ENCODE measurements at places on chromosomes 4 and X. TPM values are rescaled to one million over a fixed set of nuclear protein-coding genes. Genes with fewer than 3 reads are reported as not detected.

- DNase-seq = no peak
Measured at GRCh38 chrX:138492371-138492770, 219.1 kb downstream of the FGF13 start.

CACNA1F gene
- not detected for total RNA-seq

- peak; percentile 25 for DNase-seq
Measured at GRCh38 chrX:155767051-155767875, 113.9 kb upstream of the VAMP7 start.

GPR78 gene
- not detected for total RNA-seq

DNA sequence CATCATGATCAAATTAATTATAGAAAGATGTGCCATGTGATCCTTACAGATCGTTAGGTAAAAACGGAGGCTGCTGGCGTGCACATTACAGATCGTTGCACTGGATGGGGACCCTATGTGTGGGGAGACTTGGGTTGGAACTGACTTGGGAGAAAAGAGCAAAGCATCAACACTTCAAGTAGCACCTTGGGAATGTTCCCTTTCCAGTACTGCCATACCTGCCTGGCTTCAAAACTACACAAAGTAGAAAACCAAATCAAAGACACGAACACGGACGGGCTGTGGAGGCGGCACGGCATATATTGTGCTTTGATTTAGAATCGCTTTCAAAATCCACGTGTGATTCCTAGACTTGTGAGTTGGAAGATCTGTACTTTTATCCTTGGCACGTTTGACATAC, 898 bp downstream of the CMC4 start:
- no peak for DNase-seq

GRCh38 chr4:87188932-87189331, 31.5 kb downstream of the KLHL8 start:
- no peak for DNase-seq

NUP62CL gene
- 0.16 TPM for total RNA-seq

EXOC1L gene
- total RNA-seq = not detected

GRCh38 chr4:94576210-94576609, 124.5 kb downstream of the PDLIM5 start:
- DNase-seq = no peak

DNA sequence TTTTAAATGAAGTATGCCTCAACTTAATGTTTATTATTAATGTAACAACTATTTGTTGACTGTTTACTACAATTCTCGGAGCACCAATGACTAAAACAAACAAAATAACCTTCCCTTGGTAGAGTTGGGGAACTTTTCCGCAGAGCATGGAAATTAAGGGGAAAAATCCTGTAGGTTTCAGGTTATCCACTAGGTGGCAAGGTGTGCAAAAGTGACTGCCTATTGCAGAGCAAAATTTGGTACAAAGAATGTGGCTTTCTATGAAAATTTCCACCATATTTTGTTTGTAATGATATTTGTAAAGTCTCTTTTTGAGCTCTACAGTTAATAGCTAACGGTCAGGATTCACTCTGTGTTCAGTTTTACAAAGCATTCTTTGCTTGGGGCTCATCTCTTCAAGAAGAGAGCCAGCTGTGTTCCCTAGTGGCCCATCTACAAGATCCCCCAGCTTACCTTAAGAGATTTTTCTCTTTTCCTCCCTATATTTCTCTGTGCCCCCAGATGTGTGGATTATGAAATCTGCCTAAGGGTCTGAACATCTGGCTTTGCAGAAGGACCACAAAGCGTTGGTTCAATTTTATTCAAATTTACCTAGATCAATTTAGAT, 61.1 kb downstream of the FBXO8 start:
- DNase-seq = no peak

DNAAF6 gene
- not detected for total RNA-seq

DNA sequence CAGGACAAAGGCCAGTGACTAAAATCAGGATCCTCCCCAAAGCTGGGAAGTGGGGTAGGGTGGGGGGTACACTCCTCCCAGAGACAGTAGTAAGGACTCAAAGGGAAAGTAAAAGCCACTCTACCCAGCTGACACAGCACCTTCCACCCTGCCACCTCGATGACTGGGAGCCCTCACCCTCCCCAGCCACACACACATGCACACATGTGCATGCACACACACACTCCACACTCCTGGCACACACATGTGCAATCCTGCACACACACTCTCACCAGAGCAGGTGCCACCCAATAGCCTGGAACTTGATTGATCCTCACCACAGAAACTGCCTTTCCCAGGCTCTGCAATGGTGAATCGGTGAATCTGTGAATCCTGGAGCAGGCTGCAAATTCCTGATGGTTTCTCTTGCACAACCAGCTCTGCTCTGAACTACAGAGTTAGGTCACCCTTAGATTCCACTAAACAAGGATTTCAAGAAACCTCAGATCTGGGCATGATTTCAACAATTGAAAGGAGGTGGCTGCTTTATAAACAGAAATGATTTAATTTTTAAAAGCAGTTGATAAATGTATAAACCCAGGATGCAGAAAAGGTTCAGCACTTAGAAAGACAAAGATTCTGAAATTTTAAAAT, 21.5 kb downstream of the AMOT start:
- no peak for DNase-seq

ZFP92 gene
- 1.9 TPM for total RNA-seq

- DNase-seq = peak; percentile 7
Measured at GRCh38 chrX:13239272-13239671, 80.6 kb downstream of the ATXN3L start.

GRCh38 chr4:100162027-100162685, 28.1 kb downstream of the DDIT4L start:
- DNase-seq = no peak

ARMCX4 gene
- 14.5 TPM for total RNA-seq

GRCh38 chrX:34768290-34768689, 111.2 kb upstream of the TMEM47 start:
- DNase-seq = no peak

- no peak for DNase-seq
Measured at GRCh38 chr4:52894443-52894842, 32.3 kb downstream of the RASL11B start.

DNA sequence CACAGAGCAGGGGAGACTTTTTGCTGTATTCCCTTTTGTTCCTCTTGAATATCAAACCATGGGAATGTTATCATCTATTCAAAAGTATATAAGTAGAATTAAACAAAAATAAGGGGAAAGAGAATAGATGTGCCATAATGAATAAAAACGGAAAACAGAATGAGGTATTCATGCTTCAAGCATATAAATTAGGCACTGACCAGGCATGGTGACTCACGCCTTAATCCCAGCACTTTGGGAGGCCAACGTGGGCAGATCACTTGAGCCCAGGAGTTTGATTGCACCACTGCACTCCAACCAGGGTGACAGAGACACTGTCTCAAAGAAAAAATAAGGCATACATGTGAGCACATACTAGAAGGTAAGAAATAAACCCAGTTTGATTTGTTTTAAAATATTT, 16.3 kb upstream of the NEUROG2 start:
- DNase-seq = no peak

DNA sequence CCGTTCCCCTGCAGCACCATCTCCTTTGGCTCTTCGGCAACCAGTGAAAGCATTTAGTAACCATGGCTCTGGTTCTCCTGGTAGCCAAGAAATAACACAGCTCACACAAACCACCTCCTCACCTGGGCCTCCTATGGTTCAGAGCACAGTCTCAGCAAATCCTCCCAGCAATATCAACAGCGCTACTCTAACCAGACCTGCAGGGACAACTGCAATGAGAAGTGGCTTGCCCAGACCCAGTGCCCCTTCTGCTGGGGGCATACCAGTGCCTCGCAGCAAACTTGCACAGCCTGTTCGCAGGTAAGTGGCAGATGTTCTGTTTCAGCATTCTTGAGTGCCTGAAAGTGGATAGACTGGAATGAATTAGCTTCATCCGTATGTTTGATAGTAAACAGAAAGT, 63.0 kb upstream of the SLC10A4 start:
- no peak for DNase-seq

KLB gene
- not detected for total RNA-seq
